Upper lobe of right lung (tissue), 1 donor: ENCODE measurements at places on chromosomes 1 and 21. TPM values are rescaled to one million over a fixed set of nuclear protein-coding genes. Genes with fewer than 3 reads are reported as not detected.

DNA sequence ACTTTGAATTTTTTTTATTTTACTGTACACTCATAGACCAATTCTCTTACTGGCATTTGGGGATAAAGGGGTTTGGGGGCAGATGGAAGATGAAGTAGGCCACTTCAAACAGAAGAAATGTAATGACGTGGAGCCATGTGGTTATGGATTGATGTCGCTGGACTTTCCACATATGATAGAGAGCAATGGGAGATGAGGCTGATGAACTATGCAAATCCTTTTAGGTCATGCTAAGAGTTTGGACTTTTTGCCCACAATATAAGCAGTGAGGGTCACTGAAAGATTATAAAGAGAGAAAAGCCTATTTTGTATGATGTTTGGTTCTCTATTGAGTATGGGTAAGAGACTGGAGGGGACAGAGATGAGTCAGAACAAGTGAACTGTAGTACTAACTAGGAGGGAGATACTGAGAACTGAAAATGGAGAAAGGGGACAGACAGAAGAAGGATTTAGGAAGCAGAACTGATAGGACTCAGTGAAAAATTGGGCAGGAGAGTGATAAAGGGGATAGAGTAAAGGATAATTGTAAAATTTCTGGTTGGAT lies 9.2 kb downstream of the C1orf21 start:
- DNase-seq, result no peak

- DNase-seq, result no peak
These were observed 140.1 kb upstream of the FMN2 start for GRCh38 chr1:239951511-239952140.

DNA sequence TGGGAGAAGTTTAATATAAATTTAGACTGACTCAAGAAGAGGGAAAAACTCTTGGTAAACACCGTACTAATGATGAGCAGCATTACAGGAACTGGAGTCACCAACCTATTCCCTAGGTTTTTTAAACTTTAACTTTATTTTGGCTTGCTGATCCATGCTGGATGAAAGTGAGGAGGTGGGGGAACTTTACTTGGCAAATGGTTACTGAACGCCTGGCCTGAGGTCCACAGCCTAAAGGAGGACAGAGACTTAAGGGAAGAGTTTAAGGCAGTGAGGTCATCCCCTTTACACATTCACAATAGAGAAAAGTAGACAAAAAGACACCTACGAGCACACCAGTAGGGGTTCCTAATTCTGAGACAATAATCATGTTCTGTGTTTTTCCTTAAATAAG lies 25.6 kb upstream of the A3GALT2 start:
- DNase-seq, result no peak

- no peak for DNase-seq
These were observed 10.8 kb upstream of the SHISA4 start for GRCh38 chr1:201877877-201878401.

DNA sequence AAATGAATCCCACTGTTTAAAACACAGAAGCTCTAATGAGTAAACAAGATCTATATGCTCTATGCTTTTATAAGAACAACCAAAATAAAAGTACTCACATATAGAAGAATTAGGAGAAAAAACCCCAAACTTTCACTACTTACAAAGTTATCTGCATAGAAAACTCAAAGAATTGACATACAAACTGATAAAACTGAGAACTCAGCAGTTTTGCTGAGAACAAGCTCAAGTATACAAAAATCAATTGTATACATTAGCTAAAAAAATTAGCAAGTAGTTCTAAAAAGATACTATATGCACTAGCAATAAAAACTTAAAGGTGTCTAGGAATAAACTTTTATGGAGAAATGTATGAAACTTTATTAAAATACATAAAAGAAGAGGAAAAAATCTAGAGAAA lies 186.2 kb upstream of the KAZN start:
- DNase-seq, result no peak

DNA sequence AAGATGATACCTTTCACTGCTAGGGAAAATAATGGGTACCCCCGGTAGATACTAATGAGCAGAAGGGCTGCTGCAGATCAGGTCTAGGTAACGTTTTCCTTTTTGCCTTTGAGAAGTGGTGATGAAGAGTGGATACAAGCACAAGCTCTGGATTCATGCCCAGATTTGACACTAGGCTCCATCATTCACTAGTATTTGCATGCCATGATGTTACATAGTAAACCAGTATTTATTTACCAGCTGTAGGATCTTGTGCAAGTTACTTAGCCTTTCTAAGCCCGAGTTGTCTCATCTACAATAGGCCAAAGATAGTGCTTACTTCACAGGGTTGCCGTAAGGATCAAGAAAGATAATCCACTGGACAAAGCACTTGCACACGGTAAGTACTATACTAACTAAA lies 14.2 kb downstream of the PTPN14 start:
- DNase-seq, result no peak

DNA sequence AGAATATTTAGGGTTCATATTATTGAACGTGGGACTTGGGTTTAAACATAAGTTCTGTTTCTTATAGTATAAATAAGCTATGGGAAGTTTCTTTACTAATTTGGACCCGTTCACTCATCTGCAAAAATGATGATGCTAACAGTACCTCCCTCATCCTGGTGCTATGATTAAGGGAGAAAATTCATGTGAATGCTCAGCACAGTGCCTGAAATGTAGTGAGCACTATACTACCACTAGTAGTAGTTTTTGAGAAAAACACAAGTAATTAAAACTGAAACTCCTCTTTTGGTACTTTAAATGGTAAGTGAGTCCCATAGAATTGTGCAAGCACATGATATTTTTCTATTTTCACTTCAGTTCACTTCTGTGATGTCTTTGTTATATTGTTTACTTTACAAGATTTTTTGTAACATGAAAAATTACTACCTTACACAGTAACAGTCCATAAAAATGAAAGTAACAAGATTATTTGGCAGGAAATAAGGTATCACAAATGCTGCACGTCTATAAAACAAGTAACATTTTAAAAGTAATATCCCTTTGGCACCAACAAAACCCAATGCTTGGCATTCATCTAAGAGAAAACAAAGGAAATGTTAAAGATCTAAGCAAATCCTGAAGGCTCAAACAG lies 11.3 kb upstream of the PTPRC start:
- DNase-seq, result no peak

DNA sequence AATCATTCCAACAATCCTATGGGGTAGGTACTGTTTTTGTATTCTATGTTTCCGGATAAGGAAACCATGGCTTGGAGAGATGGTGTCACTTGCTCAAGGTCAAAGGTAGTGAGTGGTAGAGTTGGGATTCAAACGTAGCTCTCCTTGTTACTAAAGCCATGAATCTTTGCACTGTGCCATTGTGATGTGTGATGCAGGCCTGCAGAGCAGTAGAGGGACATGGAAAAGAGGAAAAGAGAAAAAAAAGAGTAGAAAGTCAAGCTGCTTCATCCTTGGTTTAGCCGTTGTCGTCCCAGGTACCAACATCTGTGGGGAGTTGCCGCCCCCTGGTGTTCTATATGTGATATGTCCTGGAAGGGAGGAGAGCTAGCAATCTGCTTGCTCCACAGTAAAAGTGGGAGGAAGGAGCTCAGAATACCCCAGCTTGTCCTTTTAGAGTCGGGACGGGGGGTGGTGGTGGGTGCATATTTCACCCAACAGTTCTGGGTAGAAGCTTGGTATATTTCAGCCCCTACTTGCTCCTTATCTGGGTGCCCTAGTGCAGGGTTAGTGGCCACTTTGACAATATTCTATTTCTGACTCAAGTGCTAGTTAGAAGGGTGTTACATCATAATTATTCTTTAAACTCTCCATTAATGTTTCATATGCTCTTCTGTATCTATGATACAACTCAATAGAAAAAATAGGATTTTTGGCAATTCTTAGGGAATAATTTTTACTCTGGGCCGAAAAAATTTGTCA lies 98.4 kb downstream of the EBNA1BP2 start:
- DNase-seq, result no peak

DNA sequence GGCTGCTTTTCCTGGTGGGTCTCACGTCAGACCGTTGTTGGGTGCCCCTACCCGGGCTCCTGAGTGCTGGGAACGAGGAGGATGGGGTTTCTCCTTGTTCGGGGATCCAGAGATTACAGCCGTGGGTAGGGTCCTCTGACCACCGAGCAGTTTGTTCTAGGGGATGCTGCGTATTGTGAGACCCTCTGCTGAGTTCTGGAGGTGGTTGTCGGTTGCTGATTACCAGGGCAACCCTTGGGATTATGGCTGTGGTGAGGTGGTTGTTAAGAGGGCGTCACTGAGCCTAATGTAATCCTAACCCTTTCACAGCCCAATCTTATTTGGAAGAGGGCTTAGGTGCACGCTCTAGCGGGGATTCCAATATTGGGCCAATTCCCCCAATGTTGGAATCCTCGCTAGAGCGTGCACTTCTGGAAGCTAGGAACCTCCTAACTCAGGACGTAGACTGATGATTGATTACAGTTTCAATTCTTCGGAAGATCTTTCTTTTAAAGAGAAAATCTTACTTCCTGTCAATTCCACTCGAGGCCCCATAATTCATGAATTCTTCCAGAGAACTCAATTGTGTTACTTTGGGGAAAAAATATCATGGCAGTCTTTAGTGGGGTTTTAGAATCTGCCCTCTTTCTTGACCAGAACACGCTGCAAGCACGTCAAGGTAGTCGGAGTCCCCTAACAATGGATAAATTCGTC lies 483 bp downstream of the TCEANC2 start:
- DNase-seq, result no peak

DNA sequence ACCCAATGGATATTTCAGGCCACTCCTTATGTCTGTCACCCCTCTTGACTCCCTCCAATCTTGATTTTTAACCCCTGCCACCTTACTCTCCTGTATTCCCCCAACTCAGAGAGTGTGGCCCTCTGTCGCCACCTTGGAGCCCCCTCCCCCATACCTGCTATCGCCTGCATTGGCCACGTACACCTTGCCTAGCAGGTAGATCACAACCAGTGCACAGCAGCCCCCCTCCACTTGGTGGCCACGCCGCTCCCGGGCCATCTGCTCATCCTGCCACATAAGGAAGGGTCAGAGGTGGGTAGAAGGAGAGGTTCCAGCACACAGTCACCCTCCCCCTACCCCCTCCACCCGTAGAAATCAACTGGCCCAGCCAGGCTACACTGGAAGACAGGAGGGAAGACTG lies 2.9 kb downstream of the PPM1J start:
- DNase-seq, result no peak

- DNase-seq, result no peak
These were observed 227.5 kb upstream of the LYPLAL1 start for GRCh38 chr1:218946147-218946546.

- DNase-seq, result no peak
These were observed 1.6 kb downstream of the RAP1GAP start for GRCh38 chr1:21667348-21668231.

GRCh38 chr1:220511785-220512184 lies 16.2 kb upstream of the MARK1 start:
- DNase-seq, result peak; percentile 66

DNA sequence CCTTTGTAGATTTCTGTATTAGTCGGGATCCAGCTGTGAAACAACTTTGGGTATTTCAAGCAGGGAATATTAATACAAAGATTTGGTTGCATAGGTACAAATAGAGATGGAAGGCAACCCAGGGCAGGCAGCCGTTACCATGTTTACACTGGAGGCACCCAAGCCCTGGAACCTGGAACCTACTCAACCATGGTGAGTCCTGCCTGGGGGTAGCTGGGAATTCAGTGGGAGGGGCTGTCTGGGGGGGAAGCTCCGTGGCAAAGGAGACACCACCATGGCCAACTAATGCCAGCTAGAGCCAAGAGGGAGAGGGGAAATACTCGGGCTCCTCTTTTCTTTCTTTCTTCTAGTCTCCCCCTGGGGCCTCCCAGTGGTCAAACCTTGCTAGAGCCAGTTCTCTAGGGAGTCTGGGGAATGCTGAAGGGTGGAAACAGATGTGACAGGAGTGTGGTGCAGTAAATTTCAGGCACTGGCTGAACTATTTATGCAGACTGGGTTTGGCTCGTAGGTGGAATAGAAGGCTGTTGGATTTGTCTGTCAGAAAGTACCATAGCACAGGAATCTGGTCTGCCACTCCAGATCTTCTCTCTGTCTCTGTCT lies 91.9 kb upstream of the CACNA1E start:
- DNase-seq, result no peak

The TMEM50A gene
- total RNA-seq, result 109 TPM

The ATP1A4 gene
- 0.96 TPM for total RNA-seq

The SDHC gene
- 158 TPM for total RNA-seq

The BRDT gene
- not detected for total RNA-seq

The CACNA1S gene
- total RNA-seq, result 0.55 TPM

The HSPG2 gene
- total RNA-seq, result 393 TPM

The CNTN2 gene
- total RNA-seq, result not detected

The IL6R gene
- total RNA-seq, result 60.2 TPM

The ZDHHC18 gene
- 26.2 TPM for total RNA-seq
